ENCODE measurements at places on chromosomes 16 and 17. TPM values are rescaled to one million over a fixed set of nuclear protein-coding genes. Genes with fewer than 3 reads are reported as not detected.

DNA sequence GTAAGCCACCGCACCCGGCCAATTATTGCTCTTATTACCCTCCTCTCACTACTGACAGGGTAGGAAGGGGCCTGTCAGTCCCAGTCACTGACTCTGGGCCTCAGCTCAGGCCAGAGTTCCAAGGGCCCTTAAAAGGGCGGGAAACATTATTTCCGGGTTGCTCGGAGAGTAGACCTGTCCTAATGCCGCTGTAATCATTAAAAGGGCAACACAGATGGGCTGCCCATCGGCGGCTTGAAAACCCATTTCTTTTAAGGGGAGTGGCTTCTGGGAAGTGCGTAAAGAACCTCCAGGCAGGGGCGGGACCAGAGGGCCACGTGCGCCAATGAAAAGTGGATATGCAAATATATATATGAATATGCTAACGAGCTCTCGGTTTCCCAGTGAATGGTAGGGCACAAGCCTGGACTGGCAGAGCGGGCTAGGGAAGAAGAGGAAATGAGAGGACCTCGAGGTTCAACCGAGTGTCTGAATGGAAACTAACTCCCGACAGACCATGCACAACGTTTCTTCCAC is 26.6 kb downstream of the PIPOX start:
- peak; percentile 9 for DNase-seq

- peak; percentile 58 for DNase-seq
These were observed 10.0 kb upstream of the BEAN1 start for GRCh38 chr16:66416939-66417700.

- DNase-seq = no peak
These were observed 10.6 kb downstream of the ATP6V0D1 start for GRCh38 chr16:67470359-67470758.

GRCh38 chr16:16143038-16143763 is 80.1 kb downstream of the ABCC6 start:
- no peak for DNase-seq

DNA sequence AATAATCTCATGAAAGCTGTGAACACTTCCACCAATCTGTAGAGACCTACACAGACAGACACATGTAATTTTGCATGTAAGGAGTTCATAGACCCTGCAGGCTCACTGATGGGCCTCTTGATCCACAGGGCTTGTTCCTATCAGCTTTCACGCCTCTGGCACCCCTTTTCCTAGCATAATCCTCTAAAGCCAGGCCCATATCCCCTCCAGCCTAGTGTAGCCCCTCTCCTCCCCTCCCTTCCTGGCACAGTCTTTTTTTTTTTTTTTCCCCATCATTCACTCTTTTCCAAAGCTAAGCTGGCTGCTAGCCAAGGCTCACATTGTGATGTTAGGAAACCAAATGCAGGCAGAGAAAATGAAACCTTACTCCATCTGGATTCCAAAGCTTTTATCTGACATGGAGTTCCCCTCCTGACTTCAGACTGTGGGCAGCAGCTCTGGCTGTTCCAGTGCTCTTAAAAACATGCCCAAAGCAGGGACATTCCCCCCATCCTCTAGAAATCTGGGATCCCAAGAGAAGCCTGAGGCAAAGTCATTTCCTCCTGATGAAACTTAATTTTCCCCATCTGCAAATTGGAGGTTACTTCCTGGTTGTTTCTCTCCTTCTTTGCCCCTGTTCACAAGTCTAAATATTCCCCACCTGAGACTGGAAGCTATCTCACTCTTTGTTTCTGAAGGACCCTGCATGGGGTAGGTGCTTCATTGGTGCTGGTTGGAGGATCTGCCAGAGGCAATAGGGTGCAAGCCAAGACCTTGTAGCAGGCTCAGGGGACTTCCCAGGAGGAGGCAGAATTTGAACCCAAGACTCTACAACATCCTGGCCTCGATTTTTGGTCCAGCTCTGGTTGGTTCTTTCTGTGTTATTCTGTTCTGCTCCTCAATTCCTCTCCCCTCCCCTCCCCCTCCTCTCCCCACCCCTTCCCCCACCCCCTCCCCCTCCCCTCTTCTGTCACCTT is 9.9 kb upstream of the CCL5 start:
- DNase-seq = peak; percentile 68

GRCh38 chr17:59366773-59367656 is 35.6 kb downstream of the YPEL2 start:
- DNase-seq = peak; percentile 69

- DNase-seq = no peak
These were observed 334.1 kb upstream of the XYLT1 start for GRCh38 chr16:17804857-17805256.

DNA sequence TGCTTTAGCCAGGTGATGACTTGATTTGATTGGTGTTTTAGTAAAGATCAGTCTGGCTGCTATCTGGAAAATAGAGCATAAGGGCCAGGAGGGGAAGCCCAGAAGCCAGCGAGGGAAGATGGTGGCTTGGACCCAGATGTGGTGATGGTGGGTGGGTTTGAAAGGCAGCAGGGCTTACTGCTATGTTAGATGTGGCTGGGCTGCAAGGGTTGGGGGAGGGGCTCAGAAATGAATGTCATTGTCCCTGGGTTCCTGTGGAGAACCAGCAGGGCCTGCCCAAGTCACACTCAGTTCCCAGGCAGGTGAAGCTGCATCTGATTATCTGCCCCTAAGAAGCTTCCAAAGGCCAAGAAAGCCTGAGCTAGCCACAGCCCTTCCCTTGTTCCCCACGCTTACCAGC is 71.7 kb upstream of the BRD7 start:
- DNase-seq = no peak

DNA sequence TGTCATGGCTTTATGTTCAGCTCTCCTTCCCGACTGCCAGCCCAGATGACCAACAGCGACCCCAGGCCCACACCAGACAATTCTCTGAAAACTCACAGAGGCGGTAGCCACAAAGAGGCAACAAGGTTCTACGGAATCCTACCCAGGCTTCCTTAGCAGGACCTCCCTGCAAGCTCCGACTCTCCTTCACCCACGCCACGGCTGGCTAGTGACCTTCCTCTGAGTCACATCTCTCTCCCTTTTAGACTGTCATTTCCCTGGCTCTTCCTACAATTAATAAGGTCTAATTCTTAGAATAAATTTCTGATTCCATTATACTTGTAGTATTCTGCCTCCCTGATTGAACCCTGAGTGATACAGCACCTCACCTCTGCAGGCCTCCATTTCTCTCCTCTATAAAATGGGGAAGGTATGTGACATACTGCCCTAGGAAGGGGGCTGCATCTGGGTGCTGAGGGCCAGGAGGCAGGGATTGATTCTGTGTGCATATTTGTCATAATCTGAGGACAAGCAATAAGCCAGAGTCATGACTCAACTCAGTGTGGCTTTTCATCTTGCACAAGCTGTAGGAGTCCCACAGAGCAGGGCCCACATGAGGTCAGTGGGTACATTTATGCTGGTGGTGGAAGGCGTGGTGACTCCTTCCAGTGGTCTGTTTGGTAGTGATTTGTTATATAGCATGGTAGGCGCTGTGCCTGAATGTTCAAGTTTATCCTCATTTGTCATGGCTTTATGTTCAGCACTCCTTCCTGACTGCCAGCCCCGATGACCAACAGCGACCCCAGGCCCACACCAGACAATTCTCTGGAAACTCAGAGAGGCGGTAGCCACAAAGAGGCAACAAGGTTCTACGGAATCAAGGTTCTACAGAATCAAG is 46.2 kb downstream of the SMPD3 start:
- DNase-seq = peak; percentile 68

GRCh38 chr16:53053967-53054669 is 673 bp upstream of the CHD9 start:
- DNase-seq = no peak

DNA sequence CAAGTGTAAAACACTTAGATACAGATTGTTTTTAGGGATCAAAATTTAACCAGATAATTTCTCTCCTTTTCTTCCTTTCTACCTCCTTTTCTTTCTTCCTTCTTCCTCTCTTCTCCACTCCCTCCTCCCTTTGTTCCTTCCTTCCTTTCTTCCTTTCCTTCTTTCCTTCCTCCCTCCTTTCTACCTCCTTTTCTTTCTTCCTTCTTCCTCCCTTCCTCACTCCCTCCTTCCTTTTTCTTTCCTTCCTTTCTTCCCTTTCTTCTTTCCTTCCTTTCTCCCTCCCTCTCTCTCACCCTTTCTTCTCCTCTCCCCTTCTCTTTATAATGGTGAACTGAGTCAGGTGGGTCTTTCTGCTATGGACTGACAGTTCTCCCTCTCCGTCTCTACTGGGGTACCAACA is 397.5 kb upstream of the CDH11 start:
- no peak for DNase-seq

DNA sequence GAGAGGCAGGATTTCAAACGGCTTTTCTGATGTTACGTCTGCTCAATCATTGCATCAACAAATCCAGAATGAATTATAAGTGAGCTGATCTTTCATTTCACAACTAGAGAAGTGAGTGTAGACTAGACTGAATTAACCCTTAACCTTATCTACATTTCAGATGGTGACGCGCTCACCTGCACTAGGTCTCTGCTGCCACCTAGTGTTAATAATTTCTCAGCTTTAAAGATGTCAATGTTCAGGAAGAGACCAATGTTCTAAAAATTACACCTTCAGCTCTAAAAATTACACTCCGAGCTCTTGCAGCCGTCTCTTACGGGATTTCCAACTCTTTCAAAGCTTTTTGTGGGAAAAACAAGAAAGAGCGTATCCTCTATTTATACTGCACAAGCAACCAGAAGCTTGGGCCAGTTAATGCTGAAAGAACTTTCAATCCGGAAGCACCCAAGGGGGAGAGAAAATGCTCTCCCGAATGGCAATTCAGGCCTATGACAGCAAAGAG is 88.2 kb upstream of the FA2H start:
- peak; percentile 47 for DNase-seq

- peak; percentile 54 for DNase-seq
These were observed 66.8 kb downstream of the DNAH3 start for GRCh38 chr16:21083729-21084268.

GRCh38 chr16:11140098-11140375 is 116.0 kb downstream of the SOCS1 start:
- DNase-seq = no peak

DNA sequence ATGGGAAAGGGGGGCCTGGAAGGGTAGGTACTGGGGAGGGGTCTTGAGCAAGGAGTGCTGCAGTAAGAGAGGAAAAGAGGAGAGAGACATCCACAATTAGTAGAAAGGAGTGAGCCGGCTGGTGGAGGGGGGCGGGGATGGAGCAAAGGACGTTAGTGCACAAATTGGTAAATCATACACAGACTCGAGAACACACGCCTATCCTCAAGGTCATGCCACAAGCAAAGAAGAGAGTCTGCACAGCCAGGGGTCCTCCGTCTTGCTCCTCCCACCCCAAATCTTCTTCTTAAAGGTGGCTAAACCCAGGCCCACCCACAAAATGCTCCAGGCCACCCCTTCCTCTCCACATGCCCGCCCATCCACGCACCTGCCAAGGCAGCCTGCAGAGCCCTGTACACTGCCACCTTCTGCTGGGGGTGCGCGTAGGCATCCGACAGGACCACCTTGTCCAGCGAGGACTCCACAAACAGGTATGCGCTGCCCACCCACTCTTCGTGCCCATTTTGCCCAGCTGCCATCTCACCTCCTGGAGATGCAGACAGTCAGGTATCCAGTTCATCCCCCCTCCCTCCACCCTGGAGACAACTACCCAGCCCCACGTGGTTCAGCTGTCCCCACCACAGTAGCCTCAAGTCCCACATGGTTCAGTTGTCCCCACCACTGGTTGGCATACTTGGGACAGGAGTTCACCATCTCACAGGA is 3.4 kb downstream of the TRADD start:
- no peak for DNase-seq

- DNase-seq = no peak
These were observed 15.8 kb downstream of the CACNG5 start for GRCh38 chr17:66850692-66851091.

DNA sequence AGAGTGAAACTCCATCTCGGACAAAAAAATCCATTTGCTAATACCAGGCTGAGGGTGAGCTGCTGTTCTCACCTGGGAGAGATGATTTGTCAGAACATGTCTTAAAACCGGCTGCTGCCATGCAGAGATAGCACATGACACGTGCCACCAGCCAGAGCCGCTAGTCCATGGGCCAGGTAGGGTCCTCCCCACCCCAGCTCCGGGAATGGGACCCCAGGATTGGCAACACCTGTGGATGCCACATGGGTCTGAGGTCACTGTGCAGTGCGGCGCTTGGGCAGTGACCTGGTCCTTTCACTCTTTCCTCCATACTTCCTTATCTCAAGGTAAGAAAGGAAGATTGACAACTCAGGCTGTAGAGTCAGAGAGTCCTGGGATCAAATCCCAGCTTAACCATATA is 393.3 kb upstream of the TNRC6C start:
- DNase-seq = no peak

DNA sequence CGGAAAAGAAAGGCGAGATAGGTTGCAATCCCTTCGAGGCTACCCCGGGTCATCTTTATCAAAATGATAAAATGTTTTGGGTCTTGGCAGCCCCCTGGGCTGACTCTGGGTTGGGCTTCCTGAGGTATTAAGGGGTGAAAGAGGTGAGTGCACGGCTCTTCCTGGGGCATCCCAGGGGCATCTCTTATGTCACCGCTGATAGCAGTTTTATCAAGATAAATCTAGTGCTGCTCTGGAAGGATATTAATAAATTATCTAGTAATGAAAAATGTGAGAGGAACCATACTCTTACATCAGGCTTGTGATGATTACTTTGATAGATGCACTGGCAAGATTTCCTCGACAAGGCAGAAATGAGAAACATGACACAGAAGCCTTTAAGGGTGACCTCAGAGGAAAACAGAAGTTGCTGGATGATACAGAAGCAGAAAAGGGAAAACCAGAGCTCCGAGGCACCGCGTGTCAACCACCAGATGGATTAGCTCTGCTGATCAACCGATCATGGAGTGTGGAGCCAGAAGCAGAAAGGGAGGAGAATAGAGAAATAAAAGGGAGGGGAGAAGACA is 491.3 kb downstream of the TMEM114 start:
- DNase-seq = no peak

DNA sequence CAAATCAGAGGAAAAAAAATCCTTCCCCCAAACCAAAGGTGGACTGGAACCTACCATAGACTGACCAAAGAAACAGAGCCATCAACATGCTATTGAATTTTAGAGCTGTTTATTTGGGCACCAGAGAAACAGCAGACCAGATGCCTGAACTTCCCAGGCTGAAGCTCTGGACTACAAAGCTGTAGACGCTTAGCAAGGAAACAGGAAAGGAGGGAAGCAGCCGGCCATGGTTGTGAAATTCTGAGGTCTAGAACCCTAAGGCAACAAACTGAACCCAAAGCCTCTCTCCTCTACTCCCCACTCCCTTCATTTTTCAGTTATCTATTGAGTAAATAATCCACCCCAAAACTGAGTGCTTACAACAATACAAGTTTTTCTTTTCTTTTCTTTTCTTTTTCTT is 45.4 kb upstream of the MEIOC start:
- DNase-seq = no peak

- no peak for DNase-seq
These were observed 58.9 kb downstream of the NDEL1 start for GRCh38 chr17:8494506-8495111.

- peak; percentile 55 for DNase-seq
These were observed 11.6 kb downstream of the FBXL19 start for GRCh38 chr16:30934827-30935557.

- DNase-seq = no peak
These were observed 57.0 kb downstream of the PITPNC1 start for GRCh38 chr17:67434061-67434525.

The C16orf96 gene
- polyA plus RNA-seq = not detected

The PLCD3 gene
- 39.0 TPM for polyA plus RNA-seq

The EXOC3L1 gene
- polyA plus RNA-seq = not detected

The RNF43 gene
- not detected for polyA plus RNA-seq

The TRPV2 gene
- polyA plus RNA-seq = 36.4 TPM

The KRT36 gene
- not detected for polyA plus RNA-seq

The DHX58 gene
- 1.9 TPM for polyA plus RNA-seq

The KRTAP9-8 gene
- polyA plus RNA-seq = not detected

The GPR142 gene
- polyA plus RNA-seq = not detected

The KRT9 gene
- polyA plus RNA-seq = not detected

The PCGF2 gene
- polyA plus RNA-seq = 27.8 TPM

The ACSM2B gene
- not detected for polyA plus RNA-seq

All from IMR-90 (cell line).